ENCODE measurements at places on chromosomes 1 and 21.

- no peak for DNase-seq
Measured at GRCh38 chr1:70436622-70437251, 25.7 kb downstream of the CTH start.

DNA sequence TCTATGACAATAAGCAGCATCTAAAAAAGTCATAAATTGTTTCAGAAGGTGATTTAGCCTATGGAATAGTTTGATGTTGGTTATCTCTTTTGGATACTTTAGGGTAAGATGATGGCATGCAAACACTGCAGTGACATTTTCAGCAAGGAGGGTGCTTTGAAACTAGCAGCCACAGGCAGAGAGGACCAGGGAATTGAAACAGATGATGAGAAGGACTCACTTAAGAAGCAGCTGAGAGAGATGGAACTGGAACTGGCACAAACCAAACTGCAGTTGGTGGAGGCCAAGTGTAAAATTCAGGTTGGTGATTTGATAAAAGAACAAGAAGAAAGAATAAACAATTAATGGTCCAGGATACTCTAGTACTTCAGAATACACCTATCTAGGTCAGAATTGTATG is 11.2 kb upstream of the CACYBP start:
- no peak for DNase-seq

- DNase-seq, result no peak
Measured at GRCh38 chr1:68331117-68331865, 99.0 kb upstream of the WLS start.

DNA sequence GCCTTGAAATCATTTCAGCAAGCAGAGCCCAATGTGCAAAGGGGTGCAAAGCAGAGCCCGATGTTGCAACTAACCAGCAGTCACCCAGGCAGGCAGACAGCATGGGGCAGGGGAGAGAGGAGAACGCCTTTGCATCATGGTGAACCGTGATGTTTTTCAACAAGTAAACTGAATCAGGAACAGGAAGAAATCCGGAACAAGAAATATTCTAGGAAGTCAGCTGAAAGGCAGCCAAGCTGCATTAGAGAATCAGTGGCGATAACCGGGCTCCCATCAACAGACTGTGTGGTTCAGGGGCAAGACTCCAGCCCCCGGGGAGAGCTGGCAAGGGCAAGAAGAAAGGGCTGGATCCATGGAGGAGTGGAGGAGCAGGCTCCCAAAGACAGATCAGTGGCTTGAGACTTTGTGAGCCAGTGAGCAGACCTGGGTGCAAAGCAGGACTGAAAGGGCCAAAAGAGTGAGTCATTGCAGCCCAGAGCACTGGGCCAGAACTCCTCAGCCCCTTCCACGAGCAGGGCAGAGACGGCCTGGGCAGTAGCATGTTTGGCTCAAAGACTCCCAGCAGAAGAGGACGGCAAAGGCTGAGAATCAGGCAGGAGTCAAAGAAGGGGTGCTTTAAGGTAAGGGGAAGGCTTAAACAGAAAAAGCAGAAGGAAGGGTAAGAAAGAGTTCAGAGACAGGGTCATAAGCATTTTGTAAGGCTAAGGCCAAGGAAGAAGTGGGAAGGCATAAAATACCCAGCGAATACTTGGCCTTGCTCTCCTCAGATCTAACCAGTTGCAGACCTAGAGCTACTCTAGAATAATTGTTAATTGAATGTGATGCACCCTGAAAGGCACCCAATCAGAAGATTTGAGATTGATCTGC is 155.0 kb downstream of the SETD4 start:
- peak; percentile 23 for DNase-seq

- DNase-seq, result no peak
Measured at GRCh38 chr1:38403667-38404066, 357.1 kb upstream of the POU3F1 start.

GRCh38 chr1:215599418-215600074 is 32.4 kb downstream of the KCTD3 start:
- no peak for DNase-seq

DNA sequence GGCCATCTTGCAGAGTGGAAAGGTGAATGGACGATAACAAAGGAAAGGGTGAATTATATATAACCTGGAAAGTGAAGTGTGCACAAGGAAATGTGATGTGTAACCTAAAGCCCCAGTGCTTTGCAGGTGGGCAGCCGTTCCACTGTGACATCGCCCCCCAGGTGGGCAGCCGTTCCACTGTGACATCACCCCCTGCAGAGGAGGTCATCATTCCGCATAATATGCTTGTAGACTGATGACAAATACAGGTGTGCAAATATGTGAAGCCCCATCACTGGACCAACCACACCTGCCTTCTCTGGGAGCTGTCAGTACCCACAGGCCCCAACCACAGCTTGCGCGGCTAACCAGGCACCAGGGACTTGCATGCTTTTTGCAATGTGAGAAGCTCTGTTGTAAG is 4.7 kb upstream of the ZNF496 start:
- no peak for DNase-seq

- DNase-seq, result no peak
Measured at GRCh38 chr1:112393631-112393974, 2.4 kb upstream of the CTTNBP2NL start.

DNA sequence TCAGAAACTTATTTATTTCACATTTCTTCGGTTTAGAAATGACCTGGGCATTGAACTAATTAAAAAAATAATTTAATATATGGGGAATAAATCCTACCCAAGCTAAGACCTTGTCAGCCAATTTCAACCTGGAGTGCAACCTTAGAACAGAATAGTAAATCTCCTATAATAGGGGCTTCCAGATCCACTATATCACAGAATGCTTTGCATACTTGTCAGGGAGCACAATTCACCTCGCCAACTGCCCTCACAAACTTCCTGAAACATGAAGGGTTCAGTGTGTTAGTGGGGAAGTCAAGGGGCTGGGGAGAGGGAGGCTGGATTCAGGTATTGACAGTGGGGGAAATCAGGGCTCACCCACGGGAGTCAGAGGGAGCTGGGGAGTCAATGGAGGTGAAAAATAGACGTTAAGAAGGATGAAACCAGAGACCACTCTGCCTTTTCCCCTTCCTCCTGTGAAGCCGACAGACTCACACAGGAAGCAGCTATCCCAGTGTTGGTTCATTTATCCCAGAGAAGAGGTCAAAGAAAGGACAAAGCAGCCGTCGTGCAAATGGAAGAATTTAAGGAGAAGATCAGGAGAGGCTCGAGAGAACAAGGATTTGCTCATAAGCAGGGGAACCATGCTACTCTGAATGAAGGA is 453.3 kb downstream of the NUF2 start:
- DNase-seq, result no peak

DNA sequence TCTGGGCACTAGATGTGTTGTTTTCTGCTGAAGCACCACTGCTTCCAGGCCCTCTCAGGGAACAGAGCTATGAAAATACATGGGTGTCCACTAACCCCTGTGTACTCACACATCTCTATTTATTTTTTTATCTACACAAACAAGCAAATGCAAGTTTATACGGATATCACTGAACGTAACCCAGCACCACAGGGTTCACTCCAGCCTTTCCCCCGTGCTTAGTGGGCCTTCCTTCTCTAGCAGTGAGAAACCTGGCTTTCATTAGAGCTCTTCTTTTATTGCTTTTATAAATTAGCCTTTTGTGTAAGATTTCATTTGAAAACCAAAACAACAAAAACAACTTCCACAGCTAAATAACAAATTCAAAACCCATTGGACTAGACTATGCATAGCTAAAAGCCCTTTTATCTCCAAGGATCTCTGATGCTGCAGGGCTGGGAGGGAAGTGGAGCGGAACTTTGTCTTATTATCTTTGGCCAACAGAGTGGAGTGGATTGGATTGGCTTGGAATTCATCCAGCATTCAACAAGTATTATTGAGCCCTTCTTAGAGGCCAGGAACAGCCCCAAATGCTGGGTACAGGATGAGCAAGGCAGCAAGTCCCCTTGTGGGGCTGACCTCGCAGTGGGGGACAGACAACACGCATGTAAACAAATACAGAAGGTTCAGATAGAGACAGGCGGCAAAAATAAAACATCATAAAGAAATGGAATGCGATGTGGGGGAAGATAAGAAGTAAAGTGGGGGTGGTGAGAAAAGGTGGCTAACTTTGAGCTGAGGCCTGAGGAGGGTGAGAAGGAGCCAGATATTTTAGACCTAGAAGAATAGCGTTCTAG is 371.8 kb upstream of the POU3F1 start:
- no peak for DNase-seq

DNA sequence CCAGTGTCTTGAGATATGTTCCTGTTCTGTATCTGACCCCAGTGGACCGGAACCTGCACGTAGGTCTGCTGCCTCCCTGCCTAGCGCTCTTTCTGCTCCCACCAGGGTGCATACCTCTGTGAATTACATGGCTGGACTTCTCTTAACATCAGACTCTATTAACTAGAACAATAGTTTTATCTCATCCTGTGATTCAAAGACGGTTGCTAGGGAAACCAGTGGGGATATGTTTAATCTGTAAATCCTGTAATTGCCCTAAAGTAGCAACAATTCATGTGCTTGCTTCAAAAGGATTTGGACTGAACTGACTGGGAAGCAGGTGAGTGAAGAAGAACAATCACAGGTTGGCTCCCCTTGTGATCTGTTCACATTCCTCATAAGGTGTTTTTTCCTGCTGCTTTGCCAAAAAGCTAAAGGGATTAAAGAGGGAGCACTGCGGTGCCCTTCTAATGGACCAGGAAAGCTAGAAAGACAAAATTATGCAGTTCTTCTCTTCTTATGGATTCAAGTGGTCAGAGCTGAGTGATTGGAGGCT is 52.7 kb upstream of the DIRAS3 start:
- DNase-seq, result no peak

GRCh38 chr1:46903481-46903880 is 37.8 kb downstream of the CYP4A11 start:
- no peak for DNase-seq

DNA sequence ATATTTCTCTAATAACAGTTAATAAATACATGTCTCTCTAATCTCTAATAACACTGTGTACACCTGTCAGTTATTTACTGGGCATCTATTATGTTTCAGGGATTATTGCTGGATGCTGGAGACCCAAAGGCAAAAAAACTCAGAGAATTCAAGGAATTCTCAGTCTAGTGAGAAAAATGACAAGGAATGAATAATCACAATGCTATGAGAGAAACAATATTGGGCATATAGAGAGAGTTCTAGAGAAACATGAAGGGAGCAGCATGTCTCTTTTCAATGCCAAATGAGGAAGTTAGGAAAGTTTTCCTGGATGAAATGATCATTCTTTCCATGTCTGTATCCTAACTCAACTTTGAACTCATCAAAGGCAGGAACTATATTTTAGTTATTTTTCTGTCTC is 82.8 kb downstream of the TNFSF18 start:
- DNase-seq, result no peak

DNA sequence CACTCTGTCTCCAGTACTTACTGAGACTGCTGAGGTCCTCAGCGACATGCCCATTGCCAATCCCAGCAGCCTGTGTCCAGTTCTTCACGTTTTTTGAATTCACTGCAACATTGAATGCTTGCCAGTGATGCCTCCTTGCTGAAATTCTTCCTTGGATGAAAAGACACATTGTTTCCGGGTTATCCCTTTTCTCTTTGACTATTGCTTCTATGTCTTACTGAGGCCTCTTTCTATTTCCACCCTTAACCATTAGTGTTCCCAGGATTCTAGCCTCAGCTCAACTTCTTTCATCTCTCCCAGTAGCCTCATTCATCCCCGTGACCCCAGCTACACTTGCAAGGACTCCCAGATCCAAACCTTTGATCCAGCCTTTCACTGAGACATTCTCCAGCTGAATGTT is 46.5 kb upstream of the KIF26B start:
- no peak for DNase-seq

GRCh38 chr1:180188091-180188506 is 33.4 kb downstream of the QSOX1 start:
- no peak for DNase-seq

Data from upper lobe of left lung (tissue), 6 donors.